ENCODE measurements at places on chromosomes 5 and 9. TPM values are rescaled to one million over a fixed set of nuclear protein-coding genes. Genes with fewer than 3 reads are reported as not detected.

ZDHHC11B gene
- total RNA-seq = 7.0 TPM

BHMT gene
- total RNA-seq = 0.36 TPM

KCNT1 gene
- total RNA-seq = not detected

ANGPTL2 gene
- total RNA-seq = 2.1 TPM

PCDHA10 gene
- 0.08 TPM for total RNA-seq

TAF11L5 gene
- total RNA-seq = not detected

OTULINL gene
- 0.88 TPM for total RNA-seq

MRPS2 gene
- total RNA-seq = 25.5 TPM

All from esophagus mucosa (tissue), 1 donor.